B cell (primary cell): ENCODE measurements at places on chromosomes 3 and 15. TPM values are rescaled to one million over a fixed set of nuclear protein-coding genes. Genes with fewer than 3 reads are reported as not detected.

GRCh38 chr15:87689716-87690115 lies 566.8 kb downstream of the NTRK3 start:
- H3K4me1 ChIP-seq = no peaks in the 10 kb centered on the region
- H3K27me3 ChIP-seq = no peaks in the 10 kb centered on the region
- H3K36me3 ChIP-seq = no peaks in the 10 kb centered on the region
- no peak overlapping the region for H3K4me3 ChIP-seq
- H3K27ac ChIP-seq = no peak overlapping the region
- DNase-seq = no peak

LEKR1 gene
- 4.6 and 4.7 TPM in 2 replicates for total RNA-seq

FHIT gene
- total RNA-seq = 7.0 and 7.8 TPM in 2 replicates

DNA sequence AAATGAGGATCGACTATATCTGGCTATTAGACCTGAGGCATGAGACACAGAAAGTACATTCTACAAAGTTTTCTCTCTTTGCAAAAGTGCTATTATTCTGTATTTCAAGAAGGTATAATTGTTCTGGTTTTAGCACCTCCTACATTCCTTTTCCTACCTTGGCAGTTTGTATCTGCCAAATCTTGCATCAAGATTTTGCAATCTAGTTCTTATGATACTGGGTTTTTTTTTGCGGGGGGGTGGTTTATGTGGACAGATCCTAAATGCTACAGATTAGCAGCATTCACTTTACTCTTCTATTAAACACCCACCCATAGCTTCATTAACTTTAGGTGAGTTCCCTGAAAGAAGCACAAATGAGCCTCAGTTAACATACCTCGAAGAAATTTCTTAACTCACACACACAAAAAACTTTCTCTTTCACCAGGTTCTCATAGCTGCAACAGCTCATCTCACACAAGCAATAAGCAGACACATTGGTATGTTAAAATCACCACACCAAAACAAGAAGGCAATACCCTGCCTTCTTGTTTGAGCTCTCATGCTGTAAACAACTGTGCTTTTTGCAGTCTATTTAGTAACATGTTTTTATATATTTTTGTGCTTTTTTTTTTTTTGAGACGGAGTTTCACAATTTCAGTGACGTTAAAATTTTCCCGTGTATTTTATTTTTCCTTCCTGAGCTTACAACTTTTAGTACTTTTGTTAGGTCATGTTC lies 73.0 kb upstream of the VGLL4 start:
- H3K27ac ChIP-seq = no peak overlapping the region
- no peaks in the 10 kb centered on the region for H3K36me3 ChIP-seq
- H3K27me3 ChIP-seq = peaks cover 3% of the 10 kb centered on the region
- H3K4me1 ChIP-seq = peaks cover 17% of the 10 kb centered on the region
- H3K4me3 ChIP-seq = no peak overlapping the region

GRCh38 chr3:1195947-1196346 lies 103.1 kb downstream of the CNTN6 start:
- no peaks in the 10 kb centered on the region for H3K4me1 ChIP-seq
- H3K36me3 ChIP-seq = no peaks in the 10 kb centered on the region
- H3K4me3 ChIP-seq = no peak overlapping the region
- H3K27me3 ChIP-seq = no peaks in the 10 kb centered on the region

- H3K27me3 ChIP-seq = no peaks in the 10 kb centered on the region
- H3K27ac ChIP-seq = no peak overlapping the region
- H3K4me1 ChIP-seq = no peaks in the 10 kb centered on the region
- H3K4me3 ChIP-seq = no peak overlapping the region
Observed at GRCh38 chr3:105101603-105102002, 265.1 kb upstream of the ALCAM start.

DNA sequence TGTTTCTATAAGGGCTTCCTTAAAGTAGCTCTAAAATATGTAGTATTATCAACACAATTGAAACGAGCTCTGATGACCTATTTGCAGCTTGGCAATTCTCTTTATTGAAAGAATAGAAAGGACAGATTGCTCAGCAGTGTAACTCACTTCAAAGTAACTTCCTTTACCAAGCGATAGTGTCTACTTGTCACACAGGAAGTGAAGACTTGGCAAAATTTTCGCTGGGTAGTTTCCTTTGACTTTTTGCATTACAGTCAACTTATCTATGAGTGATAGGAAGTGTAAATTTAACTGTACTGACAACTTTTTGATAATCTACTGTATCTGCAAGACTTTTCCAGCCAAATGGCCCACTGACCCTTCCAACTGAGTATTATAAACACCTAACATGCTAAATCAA lies 22.8 kb downstream of the SLC9A9 start:
- no peak overlapping the region for H3K4me3 ChIP-seq
- peak overlapping the region; percentile 2 for H3K27ac ChIP-seq
- H3K4me1 ChIP-seq = peaks cover 29% of the 10 kb centered on the region
- no peaks in the 10 kb centered on the region for H3K27me3 ChIP-seq

GRCh38 chr15:62777671-62778070 lies 264.9 kb upstream of the TPM1 start:
- H3K27ac ChIP-seq = no peak overlapping the region
- H3K4me3 ChIP-seq = no peak overlapping the region
- no peak for DNase-seq
- H3K4me1 ChIP-seq = no peaks in the 10 kb centered on the region
- no peaks in the 10 kb centered on the region for H3K36me3 ChIP-seq
- no peaks in the 10 kb centered on the region for H3K27me3 ChIP-seq

DVL3 gene
- 81.3 and 92.0 TPM in 2 replicates for total RNA-seq

DNA sequence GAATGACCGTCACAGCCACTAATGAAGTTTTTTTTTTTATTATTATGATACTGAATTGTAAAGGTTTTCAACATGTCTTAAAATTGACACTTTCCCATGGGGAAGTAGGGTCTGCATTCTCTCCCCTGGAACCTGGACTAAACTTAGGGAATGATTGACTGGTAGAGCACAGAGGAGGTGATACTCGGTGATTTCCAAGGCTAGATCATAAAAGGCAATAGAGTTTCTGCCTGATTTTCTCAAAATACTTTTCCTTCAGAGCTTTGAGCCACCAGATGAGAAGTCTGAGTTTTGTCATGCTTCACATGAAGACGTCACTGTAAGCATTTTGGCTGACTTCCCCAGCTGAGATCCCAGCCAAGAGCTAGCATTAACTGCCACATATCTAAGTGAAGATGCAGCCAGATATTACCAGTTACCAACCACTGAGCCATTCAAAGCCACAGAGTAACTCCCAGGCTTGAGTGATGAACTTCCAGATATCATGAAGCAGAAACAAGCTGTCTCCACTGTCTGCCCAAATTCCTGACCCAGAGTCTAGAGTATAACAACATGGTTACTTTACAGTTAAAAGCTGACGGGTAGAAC lies 105.8 kb downstream of the LSAMP start:
- DNase-seq = no peak
- H3K27ac ChIP-seq = no peak overlapping the region
- H3K4me1 ChIP-seq = no peaks in the 10 kb centered on the region
- no peak overlapping the region for H3K4me3 ChIP-seq
- no peaks in the 10 kb centered on the region for H3K36me3 ChIP-seq

PTX3 gene
- total RNA-seq = 0.36 and 0.37 TPM in 2 replicates

AQP9 gene
- total RNA-seq = not detected in 2 replicates

LDHAL6B gene
- total RNA-seq = not detected in 2 replicates

- peak; percentile 8 for DNase-seq
- H3K4me1 ChIP-seq = no peaks in the 10 kb centered on the region
- H3K36me3 ChIP-seq = no peaks in the 10 kb centered on the region
- H3K27me3 ChIP-seq = no peaks in the 10 kb centered on the region
- no peak overlapping the region for H3K4me3 ChIP-seq
Observed at GRCh38 chr15:70636540-70637165, 126.7 kb downstream of the UACA start.

LRRK1 gene
- total RNA-seq = 53.0 and 55.5 TPM in 2 replicates

DNA sequence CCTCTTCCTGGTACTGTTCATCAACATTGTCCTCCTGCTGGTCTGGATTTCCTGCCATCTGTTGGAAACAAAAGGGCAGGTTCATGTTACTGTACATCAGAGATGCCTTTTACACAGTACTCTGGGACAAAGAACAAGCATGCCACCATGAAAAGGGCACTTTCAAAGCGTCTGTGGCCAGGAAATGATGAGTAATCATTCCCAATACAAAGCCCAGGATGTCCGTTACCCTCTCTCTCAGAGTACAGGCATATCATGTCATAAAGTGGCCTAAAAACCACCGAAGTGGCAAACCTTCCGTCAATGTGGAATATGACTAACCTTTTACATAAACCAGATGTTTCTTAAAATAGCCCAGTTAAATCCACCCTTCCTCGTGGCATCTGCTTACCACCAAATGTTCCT lies 71.2 kb downstream of the GOLIM4 start:
- no peaks in the 10 kb centered on the region for H3K4me1 ChIP-seq
- DNase-seq = no peak
- H3K27me3 ChIP-seq = no peaks in the 10 kb centered on the region
- H3K4me3 ChIP-seq = no peak overlapping the region
- peaks cover 17% of the 10 kb centered on the region for H3K36me3 ChIP-seq

DUOXA2 gene
- not detected in 2 replicates for total RNA-seq

DNA sequence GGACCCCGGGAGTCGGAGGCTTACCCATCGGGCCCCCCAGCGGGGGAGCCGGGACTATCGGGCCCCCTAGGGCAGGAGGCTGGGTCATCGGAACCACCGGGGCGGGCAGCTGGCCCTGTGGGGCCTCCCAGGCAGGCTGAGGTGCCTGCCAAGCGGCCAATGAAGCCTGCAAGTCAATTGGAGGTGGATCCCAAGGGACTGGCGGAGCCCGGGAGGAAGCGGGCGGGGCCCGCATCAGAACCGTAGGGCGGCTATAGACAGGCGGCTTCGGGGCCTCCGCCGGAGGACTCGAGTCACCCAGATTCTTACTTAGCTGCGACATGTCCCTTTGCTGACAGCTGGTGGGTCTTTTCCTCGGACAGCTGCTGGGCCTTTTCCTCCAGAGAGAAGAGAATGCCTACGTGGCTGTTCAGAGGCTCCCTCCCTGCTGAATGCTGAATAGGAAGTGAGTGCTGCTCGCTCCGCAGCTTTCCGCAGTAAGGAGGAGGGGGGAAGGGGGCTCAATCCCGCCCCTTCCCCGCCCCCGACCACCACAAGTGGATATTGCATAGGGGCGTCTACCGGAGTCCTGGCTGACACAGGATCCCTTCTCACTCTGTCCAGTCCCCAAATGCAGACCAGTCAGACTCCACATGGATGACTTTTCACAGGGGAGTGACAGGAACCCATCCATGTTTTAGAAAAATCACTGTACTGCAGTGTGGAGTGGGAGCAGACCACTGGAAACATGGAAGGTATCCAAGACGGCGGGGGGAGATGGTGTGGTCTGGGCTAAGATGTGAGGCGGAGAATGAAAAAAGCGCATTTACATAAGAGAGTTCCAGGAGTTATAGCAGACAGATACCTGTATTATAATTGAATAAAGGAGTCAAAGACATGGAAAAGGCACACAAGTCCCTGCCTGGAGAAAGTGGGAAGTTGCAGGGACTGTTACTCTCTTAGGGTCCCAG lies at the start of gene MAGEL2:
TSS of gene MAGEL2 (minus strand) at position 447 of the 950 bp plus-strand sequence. CDS start at position 322, 125 bp downstream.
- DNase-seq = no peak
- no peaks in the 10 kb centered on the region for H3K36me3 ChIP-seq
- H3K4me1 ChIP-seq = no peaks in the 10 kb centered on the region
- H3K4me3 ChIP-seq = no peak within 1 kb of the TSS

- H3K27me3 ChIP-seq = no peaks in the 10 kb centered on the region
- no peak overlapping the region for H3K27ac ChIP-seq
- no peak for DNase-seq
- H3K36me3 ChIP-seq = no peaks in the 10 kb centered on the region
Observed at GRCh38 chr3:130635285-130635684, 111.3 kb downstream of the PIK3R4 start.

CLDN11 gene
- total RNA-seq = 0.36 and 0.52 TPM in 2 replicates

DNA sequence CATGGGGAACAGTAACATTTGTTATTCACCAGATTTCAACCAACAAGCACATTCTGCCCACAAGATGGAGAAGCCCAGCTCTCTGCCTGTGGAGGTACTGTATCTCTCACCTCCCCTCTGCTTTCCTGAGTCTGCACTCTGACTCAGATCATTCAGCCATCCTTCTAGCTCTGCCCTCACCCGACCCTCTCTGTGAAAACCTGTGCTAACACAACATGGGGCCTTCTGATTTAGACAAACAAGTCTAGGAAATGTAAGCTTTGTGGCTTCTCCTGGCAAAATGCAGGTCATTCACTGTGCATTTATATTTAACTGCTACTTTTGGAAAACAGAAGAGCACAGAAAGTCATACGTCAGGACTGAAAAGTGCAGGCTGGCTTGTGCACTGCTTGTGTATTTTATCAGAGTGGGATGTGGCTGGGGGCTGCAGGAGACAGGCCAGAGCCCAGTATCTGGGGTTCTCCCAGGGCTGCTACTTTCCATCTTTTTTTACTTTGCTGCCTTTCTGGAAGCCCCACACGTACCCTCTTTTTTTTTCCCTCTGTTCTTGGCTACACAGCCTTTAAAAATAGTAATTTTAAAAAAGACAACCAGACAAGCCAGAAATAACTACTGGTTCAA lies 50.8 kb downstream of the SUSD5 start:
- no peaks in the 10 kb centered on the region for H3K27me3 ChIP-seq
- H3K27ac ChIP-seq = no peak overlapping the region
- peaks cover 3% of the 10 kb centered on the region for H3K4me1 ChIP-seq
- no peak overlapping the region for H3K4me3 ChIP-seq

DNA sequence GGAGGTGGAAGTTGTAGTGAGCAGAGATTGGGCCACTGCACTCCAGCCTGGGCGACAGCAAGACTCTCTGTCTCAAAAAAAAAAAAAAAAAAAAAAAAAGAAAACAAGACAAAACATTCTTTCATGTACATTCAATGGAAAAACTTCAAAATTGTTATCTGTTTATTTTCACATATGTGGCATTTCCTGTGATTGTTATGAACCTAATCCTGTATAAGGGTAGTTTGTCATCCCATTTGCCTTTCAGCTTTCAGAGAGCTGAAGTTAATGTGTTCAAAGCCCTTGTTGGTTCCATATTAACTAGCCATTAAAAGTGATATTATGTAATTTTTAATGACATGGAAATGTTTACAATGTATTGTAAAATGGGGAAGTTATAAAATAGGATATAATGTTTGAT lies 17.3 kb upstream of the NCK1 start:
- H3K4me3 ChIP-seq = no peak overlapping the region
- no peak for DNase-seq
- no peaks in the 10 kb centered on the region for H3K27me3 ChIP-seq
- H3K27ac ChIP-seq = no peak overlapping the region

POLQ gene
- total RNA-seq = 0.79 and 0.97 TPM in 2 replicates
